GM12865 (cell line): ENCODE measurements at places on chromosomes 11 and 22.

GRCh38 chr11:111602865-111603610, 789 bp downstream of the SIK2 start:
- peak; percentile 35 for DNase-seq

DNA sequence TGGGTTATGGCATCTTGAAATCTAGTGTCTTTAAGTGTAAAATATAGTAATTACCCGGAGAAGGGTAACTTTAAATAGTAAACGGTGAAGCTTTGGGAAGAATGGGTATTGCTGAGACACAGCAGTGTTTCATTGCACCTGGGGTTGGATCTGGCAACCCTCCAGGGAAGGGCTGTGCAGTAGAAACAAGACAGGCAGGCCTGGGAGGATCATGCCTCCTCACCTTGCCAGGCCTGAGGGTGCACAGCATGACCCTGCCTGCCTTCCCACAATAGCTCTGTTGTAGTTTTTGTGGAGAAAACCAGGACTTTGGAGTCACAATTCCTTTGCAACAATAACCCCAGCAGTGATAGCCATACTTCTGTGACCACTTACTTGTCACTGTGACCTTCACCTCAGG, 64.6 kb upstream of the ADSL start:
- DNase-seq = no peak

GRCh38 chr22:25177226-25177625, 22.4 kb upstream of the CRYBB3 start:
- DNase-seq = no peak

DNA sequence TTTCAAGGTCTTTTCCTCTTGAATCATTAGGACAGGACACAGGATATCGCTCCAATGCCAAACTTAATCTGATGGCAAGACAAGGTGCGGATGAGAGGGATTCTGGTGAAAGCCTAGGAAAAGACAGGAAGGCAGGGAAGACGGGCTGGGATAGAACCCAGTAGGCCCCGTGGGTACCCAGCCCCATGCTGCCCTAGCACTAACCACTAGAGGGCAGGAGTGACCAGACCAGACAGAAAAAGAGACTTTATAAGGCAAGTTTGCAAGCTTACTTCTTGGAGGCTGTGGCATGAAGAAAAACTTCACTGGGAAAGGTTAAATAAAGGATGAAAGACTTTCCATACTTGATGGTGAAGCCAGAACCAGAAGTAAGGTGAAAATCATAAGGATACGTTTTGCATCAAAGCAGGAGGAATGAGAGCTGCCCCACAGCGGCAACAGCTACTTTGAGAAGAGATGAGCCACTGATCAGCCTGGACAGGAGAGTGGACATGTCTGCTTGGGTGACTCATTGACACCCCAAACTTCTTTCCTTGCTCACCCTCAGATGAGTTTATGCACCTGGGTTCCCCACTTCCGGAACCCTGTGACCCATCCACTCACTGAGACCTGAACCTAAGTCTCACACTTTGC, 39.8 kb downstream of the SYN3 start:
- peak; percentile 48 for DNase-seq

DNA sequence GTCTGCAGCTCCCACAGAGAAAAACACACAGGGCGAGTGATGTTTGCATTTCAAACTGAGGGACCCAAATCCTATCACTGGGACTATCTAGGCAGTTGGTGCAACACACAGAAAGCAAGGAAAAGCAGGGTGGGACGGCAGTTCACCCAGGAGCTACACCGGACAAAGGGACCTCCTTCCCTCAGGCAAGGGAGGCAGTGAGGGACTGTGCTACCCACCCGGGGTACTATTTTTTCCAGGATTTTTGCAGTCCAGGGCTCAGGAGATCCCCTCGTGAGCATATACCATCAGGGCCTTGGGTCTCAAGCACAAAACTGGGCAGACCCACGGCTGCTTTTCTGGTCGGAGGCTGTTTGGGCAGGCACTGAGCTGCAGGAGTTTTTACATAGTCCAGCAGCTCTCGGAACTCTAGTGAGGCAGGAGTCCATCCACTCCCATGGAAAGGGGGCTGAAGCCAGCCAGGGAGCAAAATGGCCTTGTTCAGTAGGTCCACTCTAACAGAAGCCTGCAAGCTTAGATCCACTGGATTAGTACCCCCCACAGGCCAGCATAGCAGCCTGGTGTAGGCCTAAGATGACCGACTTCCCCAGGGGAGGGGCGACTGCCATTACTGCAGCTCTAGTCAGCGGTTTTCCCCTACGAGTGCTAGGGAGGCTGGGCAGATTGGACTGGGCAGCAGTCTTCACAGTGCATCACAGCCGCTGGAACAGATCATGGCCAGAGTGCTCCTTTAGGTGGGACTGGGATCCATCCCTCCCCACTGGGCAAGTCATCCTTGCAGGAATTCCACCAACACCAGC, 28.2 kb downstream of the CARD18 start:
- no peak for DNase-seq

GRCh38 chr11:127789927-127790326, 789.4 kb upstream of the KIRREL3 start:
- DNase-seq = peak; percentile 26

DNA sequence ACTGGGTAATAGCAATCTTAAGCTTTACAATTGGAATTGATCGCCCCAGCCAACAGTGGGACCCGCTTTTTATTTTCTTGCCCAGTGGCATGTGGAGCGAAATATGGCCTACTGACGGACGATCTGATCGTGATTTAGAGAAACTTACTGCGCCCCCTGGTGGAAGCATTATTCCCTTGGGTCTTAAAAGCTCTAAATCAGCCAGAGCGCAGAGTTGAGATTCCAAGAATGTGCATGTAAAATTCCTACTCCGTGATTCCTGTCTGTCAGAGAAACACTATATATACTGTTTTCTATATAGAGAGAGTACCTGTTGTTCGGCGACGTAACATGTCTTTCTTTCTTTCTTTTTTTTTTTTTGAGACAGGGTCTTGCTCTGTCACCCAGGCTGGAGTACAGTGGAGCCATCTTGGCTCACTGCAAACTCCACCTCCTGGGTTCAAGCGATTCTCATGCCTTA, 3.7 kb upstream of the DPF2 start:
- peak; percentile 92 for DNase-seq
